ENCODE measurements at places on chromosomes 3 and 15.

GRCh38 chr3:182567700-182568099 is 225.6 kb upstream of the ATP11B start:
- DNase-seq, result no peak

- no peak for DNase-seq
Measured at GRCh38 chr3:4449043-4449805, 17.8 kb downstream of the SUMF1 start.

- no peak for DNase-seq
Measured at GRCh38 chr3:163538387-163538786, 1539.9 kb downstream of the SI start.

GRCh38 chr15:42996871-42997270 is 76.3 kb upstream of the TTBK2 start:
- no peak for DNase-seq

Data from stimulated activated CD4-positive, alpha-beta T cell treated with anti-CD3 and anti-CD28 coated beads, Interleukin-15, amount 100 ng/mL, for 1 hour (primary cell).